ENCODE measurements at places on chromosomes 13 and 19.

DNA sequence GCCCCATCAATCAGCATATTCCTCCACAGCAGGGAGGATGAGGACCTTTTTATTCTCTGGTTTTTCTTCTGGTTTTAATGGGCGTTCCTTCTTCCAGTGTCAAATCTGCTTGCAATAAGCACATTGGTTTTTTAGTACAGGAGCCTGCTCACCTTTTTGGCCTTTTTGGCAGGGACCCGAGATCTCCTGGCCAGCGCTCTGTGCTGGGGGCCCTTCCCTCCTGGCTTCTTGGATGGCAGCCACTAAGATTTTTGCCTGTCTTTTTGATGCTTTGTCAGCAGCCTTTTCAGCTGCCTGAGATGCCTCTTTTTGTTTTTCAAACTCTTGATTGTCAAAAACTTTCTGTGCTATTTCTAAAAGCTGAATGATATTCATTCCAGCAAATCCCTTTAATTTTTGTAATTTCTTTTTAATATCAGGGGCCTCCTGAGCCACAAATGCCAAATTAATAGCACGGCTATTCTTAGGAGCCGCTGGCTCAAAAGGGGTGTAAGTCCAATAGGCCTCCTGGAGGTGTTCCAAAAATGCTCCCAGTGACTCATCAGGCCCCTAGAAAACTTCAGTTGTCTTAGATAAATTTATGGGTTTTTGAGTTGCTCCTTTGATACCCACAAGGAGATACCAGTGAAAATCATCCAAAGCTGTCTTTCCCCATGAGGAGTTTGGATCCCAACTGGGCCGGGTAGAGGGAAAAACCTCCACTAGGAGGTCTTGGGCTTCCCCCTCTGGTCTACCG lies 73.0 kb downstream of the ZNF100 start:
- DNase-seq, result no peak

GRCh38 chr13:102251817-102252216 lies 150.0 kb downstream of the FGF14 start:
- DNase-seq, result no peak

- no peak for DNase-seq
Observed at GRCh38 chr13:65336087-65336749, 1893.9 kb downstream of the PCDH9 start.

- no peak for DNase-seq
Observed at GRCh38 chr13:45048890-45049407, 59.6 kb downstream of the GPALPP1 start.

GRCh38 chr19:33752018-33752800 lies 44.5 kb upstream of the KCTD15 start:
- no peak for DNase-seq

- DNase-seq, result no peak
Observed at GRCh38 chr13:32829676-32830335, 186.4 kb upstream of the KL start.

- DNase-seq, result no peak
Observed at GRCh38 chr19:57850553-57851017, 926 bp downstream of the ZNF587 start.
